ENCODE measurements at places on chromosomes 11 and 22.

- DNase-seq = no peak
- H3K27ac ChIP-seq = no peak overlapping the region
- H3K4me3 ChIP-seq = no peak overlapping the region
Measured at GRCh38 chr11:126519764-126520734, 164.6 kb downstream of the ST3GAL4 start.

GRCh38 chr22:35205961-35206360 is 51.3 kb upstream of the HMGXB4 start:
- no peak overlapping the region for H3K27ac ChIP-seq
- DNase-seq = peak; percentile 41
- no peaks in the 10 kb centered on the region for H3K36me3 ChIP-seq
- H3K4me1 ChIP-seq = no peaks in the 10 kb centered on the region

DNA sequence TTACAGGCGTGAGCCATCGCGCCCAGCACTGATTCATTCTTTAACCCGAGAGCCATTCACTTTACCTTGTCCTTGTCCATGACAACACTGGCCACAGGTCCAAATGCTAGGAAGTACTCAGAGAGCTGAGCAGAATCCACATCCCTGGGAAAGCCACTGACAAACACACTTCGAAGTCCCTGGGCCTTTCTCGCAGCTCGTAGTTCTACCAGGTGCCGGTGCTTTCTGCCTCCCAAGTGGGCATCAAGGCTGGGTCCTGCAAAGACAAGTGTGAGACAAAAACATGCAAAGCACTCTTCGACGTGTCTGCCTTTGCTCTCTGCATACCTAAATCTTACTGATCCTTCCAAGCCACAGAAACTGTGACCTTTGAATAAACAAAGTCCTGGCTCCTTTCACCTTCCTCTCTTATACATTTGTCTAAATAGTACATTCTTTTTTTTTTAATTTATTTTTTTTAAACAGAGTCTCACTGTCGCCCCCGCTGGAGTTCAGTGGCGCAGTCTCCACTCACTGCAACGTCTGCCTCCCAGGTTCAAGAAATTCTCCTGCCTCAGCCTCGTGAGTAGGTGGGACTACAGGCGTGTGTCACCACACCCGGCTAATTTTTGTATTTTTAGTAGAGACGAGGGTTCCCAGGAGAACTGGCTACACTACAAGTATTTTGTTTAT is 2.2 kb downstream of the TUT1 start:
- H3K36me3 ChIP-seq = peaks cover 11% of the 10 kb centered on the region
- no peak overlapping the region for H3K4me3 ChIP-seq
- no peaks in the 10 kb centered on the region for H3K27me3 ChIP-seq
- H3K27ac ChIP-seq = peak overlapping the region; percentile 33

- no peaks in the 10 kb centered on the region for H3K27me3 ChIP-seq
- H3K4me3 ChIP-seq = no peak overlapping the region
- DNase-seq = no peak
- no peaks in the 10 kb centered on the region for H3K36me3 ChIP-seq
- H3K4me1 ChIP-seq = no peaks in the 10 kb centered on the region
- no peak overlapping the region for H3K27ac ChIP-seq
Measured at GRCh38 chr11:133339495-133340140, 192.7 kb downstream of the OPCML start.

DNA sequence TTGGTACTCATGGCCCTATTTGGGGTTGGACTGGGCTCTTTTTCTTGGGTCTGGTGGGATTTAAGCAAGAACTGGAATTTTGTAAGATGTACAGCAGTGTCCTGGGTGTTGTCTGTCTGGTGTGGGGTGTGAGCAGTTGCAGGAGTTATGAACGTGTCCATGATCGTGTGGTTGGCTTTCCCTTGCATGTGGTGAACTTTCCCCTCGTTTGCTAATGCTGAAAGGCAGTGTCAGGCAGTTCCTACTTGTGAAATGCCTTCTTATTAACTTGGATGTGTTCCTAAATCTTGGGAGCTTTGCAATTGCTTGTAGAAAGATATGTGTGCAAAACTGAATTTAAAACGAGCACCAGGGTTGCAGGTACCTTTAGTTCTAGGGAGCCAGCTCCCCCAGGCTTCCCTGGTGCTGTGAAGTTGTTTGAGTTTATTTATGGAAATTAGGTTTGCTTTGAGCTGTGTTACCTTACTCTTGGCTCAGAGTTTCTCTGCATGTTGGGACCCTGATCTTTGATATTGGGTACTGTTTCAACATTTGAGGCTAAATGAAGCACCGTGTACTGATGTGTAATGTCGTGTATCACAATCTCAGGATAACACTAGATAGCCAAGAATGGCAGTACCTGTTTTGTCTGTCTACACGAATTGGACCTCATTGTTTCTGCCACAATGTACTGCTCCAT is 35.8 kb upstream of the HSD17B12 start:
- peak overlapping the region; percentile 94 for H3K4me3 ChIP-seq
- peak; percentile 54 for DNase-seq
- H3K4me1 ChIP-seq = peaks cover 8% of the 10 kb centered on the region
- peak overlapping the region; percentile 23 for H3K27ac ChIP-seq
- no peaks in the 10 kb centered on the region for H3K27me3 ChIP-seq

DNA sequence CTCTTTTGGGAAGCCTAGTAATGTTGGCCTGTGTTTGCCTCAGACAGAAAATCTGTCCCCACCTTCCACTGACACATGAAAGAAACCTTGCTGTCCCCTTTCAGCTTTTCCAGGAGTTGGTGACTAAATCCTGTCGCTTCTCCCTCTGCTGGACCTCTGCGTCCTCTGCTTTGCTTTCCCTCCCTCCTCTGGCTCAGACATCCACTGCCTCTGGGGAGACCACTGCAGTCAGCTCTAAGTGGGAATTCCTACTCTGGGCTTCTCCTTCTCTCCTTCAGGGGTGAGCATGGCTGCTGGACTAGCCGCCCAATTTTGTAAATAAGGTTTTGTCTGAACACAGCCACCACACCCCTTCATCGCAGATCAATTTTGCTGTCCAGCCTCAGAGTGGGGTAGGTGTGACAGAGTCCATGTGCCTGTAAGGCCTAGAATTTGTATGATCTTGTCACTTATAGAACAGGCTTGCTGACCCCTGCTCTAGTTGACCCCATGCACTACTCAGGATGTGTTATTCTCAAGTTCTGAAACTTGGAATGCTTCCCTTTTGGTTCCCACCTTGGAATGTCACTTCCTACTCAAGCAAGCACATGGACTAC is 23.0 kb downstream of the LRRC74B start:
- no peak overlapping the region for H3K27ac ChIP-seq
- no peaks in the 10 kb centered on the region for H3K27me3 ChIP-seq
- no peak overlapping the region for H3K4me3 ChIP-seq
- H3K4me1 ChIP-seq = peaks cover 4% of the 10 kb centered on the region

DNA sequence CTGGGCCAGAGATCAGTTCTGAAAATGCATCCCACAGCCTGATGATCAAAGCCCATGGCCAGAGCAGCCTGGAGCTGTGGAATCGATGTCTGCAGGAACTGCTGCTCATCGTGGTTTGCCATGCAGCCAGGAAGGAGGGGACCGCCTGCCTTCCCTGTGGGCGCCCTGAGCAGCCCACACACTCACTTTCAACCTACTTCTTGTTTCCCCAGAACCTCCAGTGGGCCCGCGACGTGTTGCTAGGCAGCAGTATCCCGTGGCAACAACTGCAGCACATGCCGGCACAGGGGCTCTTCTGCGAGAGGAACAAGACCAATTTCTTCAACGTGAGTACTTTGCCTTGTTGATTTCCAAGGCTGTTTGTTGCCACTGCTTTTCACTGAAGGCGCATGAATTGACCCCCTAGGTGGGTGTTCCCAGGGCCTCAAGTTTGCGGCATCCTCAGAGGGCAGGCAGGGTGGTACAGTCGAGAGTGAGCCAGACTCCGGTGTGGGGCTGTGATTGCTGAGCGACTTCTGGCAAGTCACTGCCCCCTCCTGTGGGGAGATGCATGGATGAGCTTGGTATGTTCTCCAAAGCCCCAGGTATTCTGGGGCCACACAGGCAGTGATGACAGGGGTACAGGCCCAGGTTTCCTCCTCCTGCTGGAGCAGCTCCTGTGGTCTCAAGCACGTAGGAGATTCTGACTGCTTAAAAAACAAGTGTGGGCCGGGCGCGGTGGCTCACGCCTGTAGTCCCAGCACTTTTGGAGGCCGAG is 47.0 kb upstream of the SUSD2 start:
- no peaks in the 10 kb centered on the region for H3K36me3 ChIP-seq
- 0 out of 2 replicates have a peak, but pooled peaks cover 7% of the 10 kb centered on the region for H3K4me1 ChIP-seq
- H3K4me3 ChIP-seq = no peak overlapping the region
- no peak overlapping the region for H3K27ac ChIP-seq
- no peaks in the 10 kb centered on the region for H3K27me3 ChIP-seq
- DNase-seq = no peak

DNA sequence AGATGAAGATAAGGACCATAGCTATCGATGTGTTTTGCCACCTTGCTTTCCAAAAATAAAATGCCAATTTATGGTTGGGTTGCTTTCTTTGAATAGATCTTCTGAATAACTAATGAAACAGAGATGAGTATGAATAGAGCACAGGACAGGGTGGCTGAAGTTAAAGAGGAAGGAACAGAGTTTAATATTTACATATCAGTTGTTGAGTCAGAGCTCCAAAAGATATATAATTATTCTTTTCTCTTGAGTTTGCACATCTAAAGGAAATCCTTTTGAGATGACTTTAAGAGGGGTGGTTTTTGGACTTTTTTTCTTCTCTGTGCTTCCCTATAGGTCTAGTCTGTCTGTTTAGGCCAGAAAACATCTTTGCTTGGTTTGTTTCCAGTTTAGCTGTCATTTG is 115.2 kb downstream of the DDX10 start:
- H3K27ac ChIP-seq = no peak overlapping the region
- H3K36me3 ChIP-seq = no peaks in the 10 kb centered on the region
- H3K4me3 ChIP-seq = no peak overlapping the region
- H3K27me3 ChIP-seq = no peaks in the 10 kb centered on the region
- H3K4me1 ChIP-seq = no peaks in the 10 kb centered on the region

GRCh38 chr11:108944471-108945178 is 279.8 kb downstream of the DDX10 start:
- no peak overlapping the region for H3K27ac ChIP-seq
- no peaks in the 10 kb centered on the region for H3K27me3 ChIP-seq
- no peak overlapping the region for H3K4me3 ChIP-seq
- 0 out of 2 replicates have a peak, but pooled peaks cover 3% of the 10 kb centered on the region for H3K36me3 ChIP-seq
- H3K4me1 ChIP-seq = no peaks in the 10 kb centered on the region

DNA sequence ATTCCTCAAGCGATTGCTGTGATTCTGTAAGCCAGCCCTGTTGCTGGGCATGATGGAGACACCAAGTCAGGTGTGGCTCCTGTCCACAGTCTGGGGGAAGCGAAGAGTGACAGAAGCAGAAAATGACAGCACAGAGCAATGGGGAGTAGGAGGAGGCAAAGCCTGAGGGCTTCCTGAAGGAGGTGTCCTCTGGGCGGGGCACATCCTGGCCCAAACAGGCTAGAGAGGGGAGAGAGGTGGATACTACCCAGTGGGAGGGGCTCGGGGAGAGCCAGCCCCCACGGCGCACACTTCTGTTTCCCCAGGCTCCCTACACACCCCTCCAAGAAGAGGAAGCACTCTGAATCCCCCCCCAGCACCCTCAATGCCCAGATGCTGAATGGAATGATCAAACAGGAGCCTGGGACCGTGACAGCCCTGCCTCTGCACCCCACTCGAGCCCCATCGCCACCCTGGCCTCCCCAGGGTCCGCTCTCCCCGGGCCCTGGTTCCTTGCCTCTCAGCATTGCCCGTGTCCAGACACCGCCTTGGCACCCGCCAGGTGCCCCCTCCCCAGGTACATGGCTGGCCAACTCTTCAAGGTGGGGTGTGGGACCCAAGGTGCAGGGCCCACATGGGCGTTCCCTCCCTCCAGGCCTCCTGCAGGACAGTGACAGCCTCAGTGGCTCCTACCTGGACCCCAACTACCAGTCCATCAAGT is 18.9 kb downstream of the MYRF start:
- DNase-seq = no peak
- no peaks in the 10 kb centered on the region for H3K4me1 ChIP-seq
- no peaks in the 10 kb centered on the region for H3K36me3 ChIP-seq
- H3K4me3 ChIP-seq = no peak overlapping the region
- no peak overlapping the region for H3K27ac ChIP-seq

GRCh38 chr11:61028135-61028729 is 56.8 kb downstream of the CD6 start:
- H3K27me3 ChIP-seq = peaks cover 14% of the 10 kb centered on the region
- H3K27ac ChIP-seq = no peak overlapping the region
- H3K4me3 ChIP-seq = no peak overlapping the region
